ENCODE measurements at places on chromosomes 3 and 15.

- DNase-seq = no peak
These were observed 35.2 kb downstream of the BHLHE40 start for GRCh38 chr3:5014391-5014790.

DNA sequence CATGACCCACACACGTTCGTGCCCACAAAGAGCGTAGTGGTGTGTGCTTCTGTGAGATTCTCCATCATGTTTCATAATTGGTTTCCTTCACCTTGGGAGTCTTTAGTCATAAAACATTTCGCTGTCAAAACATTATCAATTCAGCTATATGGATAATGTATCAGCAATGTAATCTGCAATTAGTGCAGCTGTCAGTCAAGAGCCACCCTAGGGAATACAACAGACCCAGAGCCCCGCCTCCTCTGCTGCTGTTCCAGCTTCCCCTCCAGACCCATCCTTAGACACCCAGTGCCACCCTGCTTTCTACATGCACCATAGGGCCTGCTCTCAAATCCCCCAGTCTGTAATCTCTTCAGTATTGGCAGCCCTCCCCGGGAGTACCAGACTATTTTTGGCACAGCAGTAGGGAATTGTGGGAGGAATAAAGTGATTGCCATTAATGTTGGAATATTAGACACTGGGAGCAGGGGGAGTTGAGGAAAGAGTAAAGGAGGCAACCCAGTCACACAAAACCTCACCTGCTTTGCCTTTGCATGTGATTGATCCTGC, 31.5 kb upstream of the C3orf80 start:
- DNase-seq = no peak

- no peak for DNase-seq
These were observed 13.6 kb upstream of the RNU6-1 start for GRCh38 chr15:67853454-67853853.

- no peak for DNase-seq
These were observed 63.1 kb downstream of the PRKAR2A start for GRCh38 chr3:48784426-48785120.

DNA sequence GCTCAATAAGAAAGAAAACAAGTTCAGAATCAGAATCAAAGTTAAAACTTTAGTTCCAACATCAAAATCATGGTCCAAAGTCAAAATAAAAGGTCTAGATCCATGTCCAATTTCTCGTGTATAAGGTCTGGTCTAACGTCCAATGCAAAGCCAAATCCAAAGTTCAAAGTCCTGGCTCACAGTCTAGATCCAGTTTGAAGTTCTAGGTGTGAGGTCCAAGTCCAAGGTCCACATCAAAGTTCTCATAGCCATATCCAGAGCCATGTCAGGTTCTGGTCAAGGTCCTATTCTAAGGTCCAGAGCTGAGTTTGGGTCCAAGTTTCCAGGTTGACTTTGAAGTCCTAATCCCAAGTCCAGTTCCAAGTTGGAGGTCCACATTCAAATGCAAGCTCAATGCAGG, 40.7 kb upstream of the VIPR1 start:
- no peak for DNase-seq

DNA sequence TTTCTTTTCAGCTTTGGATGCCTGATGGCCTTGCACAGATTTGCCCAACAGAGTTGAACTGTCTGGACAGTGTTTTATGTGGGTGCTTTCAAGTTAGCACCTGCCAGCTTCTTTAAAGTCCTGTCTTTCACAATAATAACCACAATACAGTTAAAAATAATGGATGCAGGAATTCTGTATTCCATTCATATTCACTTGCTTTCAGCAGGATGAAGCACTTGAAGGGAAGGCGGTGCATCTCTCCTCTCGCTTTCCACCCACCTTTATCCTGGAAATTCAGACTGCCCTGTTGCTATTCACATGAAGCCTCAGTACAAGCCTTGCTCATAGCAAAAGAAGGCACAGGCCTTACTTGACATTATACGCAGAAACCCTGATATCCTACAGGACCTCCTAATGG, 26.5 kb upstream of the GYG1 start:
- DNase-seq = no peak

DNA sequence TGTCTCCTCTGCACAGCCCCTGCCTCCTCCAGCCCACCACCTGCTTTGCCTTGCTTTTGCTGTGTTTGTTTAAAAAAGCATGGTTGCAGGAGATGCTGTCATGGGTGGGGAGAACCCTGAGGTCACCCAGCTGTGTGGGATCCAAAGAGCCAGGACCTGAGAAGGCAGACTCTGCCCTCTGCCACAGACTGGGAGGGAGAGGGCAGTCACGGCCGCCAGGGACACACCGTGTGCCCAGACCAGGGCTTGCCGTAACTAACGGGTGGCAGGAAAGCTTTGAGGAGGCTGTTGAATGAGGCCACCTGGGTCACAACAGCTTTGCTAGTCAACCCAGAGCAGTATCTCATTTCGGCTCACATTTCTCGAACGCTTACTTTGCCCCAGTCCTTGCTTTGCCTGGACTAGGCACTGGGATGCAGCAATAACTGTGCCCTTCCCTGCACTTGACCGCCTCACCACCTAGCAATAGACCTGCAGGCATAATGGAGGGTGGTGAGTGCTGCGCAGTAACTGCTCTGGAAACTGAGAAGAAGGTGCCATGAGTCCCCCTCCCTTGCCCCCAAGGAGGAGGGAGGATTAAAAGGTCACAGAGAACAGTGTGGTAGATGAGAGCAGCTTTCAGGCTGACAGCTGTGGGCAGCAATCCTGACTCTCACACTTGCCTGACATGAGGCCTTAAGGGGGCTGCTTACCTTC, 55.0 kb upstream of the CTDSPL start:
- no peak for DNase-seq

DNA sequence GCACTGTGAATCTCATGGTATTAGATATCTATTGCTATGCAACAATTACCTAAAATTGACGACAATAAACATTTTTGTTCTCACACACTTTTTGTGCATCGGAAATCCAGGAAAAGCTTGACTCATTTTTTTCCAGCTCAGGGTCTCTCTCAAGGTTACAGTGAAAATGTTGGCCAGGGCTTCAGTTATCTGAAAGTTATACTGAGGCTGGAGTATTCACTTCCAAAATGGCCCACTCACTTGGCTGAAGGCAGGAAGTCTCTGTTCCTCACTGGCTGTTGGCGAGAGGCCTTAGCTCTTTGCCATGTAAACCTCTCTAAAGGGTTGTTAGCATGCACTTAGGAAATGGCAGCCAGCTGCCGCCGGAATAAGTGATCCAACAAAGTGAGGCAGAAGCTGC, 41.4 kb downstream of the OSTN start:
- no peak for DNase-seq

DNA sequence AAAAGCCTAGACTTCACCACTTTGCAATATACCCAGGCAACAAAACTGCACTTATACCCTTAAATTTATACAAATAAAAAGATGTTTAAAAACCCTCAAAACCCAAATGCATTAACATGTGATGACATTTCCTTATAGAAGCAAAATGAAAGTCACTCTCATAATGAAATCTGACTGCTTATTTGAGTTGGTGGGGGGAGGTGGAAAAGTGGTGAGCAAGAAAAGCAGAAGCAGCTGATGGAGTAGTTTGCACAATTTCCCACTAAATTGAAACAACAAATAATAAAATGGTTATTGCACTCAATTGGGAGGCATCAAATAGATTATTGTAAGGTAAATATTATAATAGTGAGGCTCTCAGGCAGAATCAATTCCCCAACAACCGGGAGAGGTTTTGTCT, 54.0 kb upstream of the GADL1 start:
- no peak for DNase-seq
